ENCODE measurements at places on chromosomes 3 and 15.

DNA sequence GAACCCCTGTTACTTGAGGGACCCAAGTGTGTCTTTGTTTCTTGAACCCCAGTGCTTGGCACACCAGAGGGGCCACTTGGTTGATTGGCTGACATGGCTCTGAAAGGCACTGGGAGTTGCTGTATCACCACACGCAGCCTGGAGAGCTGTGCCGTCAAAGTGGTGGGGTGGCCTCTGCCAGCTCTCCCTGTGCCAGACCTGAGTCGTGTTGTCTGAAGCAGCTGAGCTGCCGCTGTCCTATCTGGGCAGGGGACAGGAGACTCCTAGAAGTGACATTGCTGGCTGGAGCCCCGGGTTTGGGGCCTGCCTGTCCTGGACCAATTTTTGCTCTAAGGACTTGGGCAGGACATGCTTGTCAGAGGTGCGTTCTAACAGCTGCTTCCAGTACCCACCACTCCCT is 5.5 kb upstream of the SNX22 start:
- DNase-seq, result no peak

- DNase-seq, result no peak
Measured at GRCh38 chr3:148333091-148333490, 364.6 kb upstream of the AGTR1 start.

DNA sequence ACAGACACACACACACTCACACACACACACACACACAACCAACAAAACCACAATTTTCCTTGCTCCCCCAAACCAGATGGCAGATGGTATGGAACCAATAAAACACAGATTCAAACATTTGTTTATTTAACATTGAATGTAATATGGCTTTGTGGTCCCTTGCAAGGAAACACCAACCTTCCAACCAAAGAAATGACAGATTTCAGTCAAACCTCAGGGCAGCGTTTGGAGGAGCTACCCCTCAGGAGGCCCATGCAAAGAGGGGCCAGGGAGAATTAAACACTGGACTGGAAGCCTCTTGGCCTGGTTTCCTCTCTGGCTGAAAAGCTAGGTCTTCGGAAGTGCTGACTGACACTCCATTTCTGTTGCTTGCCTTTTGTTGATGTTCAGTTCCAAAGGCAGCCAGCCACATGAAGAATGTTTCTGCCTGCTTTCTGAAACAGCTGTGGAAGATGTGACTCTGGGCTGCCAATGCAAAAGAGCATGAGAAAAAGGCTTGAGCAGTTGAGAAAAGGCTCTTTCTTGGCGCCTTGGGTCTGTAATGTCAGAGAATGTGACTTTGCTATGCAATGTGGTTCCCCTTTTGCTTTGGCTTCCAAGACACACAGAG is 296.1 kb downstream of the RPLP1 start:
- DNase-seq, result no peak

GRCh38 chr3:12155828-12156227 is 2.9 kb downstream of the TIMP4 start:
- DNase-seq, result peak; percentile 50

GRCh38 chr3:112424394-112424793 is 74.9 kb downstream of the BTLA start:
- no peak for DNase-seq

- no peak for DNase-seq
Measured at GRCh38 chr3:167078070-167078622, 302.0 kb downstream of the ZBBX start.

DNA sequence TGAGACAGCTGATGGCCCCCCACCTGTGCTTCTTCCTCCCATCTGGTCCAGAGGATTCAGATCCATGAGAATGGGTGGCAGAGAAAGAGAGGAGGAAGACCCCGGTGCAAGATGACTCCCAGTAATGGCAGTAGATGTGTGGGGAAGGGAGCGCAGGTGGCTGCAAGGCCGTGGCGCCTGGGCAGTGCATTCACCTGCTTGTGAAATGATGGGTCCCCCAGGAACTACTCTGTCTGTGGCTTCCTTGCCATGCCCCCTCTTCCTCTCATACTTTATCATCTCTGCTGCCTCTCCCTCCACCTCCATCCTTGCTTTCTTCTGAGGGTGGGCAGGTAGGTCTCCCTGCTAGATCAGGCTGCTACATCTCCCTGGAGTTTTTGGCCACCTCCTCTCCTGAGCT is 23.3 kb downstream of the ZNF710 start:
- no peak for DNase-seq

DNA sequence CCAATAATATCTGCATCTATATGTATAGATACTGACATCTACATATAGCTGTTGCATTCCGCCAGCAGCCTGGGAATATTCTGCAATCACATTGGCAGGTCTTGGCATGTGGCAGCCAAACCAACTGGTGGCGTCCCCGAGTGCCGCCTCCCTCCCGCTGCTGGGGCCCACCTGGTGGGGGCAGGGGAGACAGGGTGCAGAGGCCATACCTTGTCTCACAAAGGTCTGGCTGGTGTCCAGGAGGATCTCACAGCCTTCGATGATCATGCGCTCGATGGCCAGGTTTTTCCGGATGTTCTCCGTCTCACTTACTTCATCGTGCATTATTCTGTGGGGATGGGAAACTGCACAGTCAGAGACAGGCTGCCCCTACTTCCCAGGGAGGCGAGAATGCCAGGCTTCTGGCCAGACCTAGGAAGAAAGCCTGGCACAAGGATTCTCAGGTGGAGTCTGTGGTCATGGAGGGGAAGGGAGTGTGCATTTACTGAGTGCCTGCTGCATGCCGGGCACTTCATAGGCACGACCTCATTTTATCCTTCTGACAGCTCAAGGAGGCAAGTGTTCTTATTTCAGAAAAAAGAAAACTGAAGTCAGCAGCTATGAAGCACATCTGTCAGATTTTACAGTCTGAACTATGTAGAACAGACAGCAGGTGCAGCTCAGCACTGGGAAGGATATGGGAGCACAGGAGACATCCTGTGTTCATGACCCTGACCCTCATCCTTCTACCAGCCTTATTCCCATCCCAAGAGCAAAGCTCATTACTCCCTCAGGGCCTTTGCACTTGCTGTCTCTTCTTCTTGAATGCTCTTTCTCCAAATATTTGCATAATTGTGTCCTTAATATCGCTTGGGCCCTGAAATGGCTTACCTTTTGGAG is 62.8 kb downstream of the RASGRF1 start:
- DNase-seq, result no peak

GRCh38 chr3:41267975-41268640 is 68.8 kb downstream of the CTNNB1 start:
- DNase-seq, result no peak

DNA sequence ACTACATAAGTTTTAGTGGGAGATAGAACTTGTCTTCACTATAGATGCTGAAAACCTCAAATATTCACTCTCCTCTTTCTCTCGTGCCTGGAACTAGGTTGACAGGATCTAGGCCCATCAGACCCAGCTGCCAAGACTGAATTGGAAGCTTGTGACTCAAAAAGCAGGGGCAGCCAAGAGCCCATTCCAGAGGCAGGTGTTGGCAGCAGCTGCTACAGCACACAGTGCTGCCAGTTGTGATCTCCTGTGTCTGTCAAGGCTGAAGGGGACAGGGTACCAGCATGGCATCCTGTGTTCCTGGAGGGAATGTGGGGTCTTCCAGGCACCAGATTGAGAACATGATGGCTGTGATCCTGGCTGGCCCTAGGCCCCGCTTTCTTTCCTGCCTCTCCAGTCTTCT is 92.5 kb upstream of the MB21D2 start:
- DNase-seq, result no peak

DNA sequence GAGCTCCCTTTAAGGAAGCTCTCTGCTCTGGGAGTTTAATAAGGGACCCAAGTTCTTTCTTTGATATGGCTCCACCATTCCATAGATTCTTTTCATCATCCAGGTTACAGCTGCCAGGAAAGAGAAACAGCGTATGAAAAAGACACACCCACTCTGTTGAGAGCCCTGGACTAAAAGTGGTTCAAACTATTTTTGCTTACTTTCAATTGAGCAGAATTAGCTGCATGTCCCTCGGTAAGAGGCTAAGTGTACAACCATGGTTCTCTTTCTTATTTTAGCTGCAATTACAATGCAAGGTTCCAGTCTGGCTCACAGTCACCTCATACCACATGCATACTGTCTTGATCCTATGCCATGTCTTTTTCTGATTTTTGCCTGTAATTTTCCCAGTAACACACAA is 1288.3 kb downstream of the NSUN3 start:
- peak; percentile 29 for DNase-seq

GRCh38 chr3:124522082-124522625 is 208.1 kb upstream of the UMPS start:
- no peak for DNase-seq

DNA sequence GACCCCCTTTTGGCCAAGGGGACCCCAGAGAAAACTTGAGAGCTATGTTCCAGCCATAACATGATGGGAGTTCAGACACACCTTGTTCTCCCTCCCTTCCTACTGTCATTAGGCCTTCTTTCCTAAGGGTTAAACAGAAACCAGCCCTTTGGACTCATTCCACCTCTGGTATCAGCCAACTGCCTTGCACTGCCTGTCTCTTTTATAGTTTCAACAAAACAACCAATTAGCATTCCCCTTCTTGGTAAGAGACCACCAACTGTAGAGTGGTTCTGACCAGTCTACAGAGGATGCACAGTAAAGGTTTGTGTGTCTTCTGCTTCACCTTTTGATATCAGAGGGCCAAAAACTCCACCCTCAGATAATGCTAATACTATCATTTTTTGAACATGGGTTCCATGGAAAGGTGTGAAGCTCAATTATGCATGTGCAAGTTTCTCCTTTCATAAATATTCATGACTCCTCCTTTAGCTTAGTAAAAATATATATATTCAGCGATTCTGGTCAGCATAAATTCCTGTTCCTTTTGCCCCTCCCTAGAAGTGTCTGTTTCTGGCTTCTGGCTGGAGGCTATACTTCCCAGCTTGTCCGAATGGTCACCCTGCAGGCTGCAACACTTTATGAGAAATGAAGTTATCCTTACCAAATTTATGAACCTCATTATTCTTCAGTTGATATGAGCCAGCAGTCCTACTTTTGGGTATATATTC is 55.9 kb downstream of the SERP1 start:
- DNase-seq, result no peak

- DNase-seq, result no peak
Measured at GRCh38 chr3:18024715-18025114, 282.3 kb upstream of the TBC1D5 start.

DNA sequence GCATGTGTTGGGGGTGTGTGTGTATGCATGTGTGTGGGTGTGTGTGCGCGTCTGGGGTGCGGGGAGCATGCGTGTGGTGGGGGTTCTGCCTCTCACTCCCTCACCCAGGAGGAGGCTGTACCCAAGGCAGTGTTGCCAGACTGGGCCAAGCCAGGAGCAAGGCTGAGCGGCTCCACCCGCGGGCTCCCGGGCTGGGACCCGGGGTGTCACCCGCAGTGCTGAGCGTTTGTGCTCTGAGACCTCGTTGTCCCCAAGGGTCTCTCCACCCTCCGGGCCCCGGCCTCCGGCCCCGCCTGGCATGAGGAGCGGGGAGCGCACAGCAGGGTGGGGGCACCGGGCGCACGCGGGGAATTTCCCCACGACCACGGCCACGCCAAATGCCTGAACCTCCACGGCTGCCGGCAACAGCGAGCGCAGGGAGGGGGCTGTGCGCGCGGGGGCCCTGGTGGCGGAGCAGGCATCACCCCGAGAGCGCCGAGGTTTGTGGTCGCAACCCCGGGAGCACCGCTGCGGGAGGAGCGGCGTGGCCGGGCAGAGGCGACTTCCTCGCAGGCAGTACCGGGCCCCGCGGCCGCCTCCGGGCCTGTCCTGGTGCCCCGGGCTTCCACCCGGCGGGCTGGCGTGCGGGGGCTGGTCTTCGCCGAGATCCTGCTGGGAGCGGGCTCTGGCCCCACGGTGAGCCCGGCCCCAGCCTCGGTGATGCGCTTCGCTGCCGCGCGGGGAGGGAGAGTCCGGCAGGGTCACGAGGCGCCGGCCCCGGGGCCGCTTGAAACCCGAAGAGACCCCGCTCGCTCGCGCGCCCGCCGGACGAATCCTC is 7.4 kb upstream of the OCA2 start:
- DNase-seq, result peak; percentile 21

GRCh38 chr3:181075098-181075497 is 85.6 kb upstream of the DNAJC19 start:
- no peak for DNase-seq

GRCh38 chr15:89225588-89225987 is 4.2 kb upstream of the RLBP1 start:
- DNase-seq, result no peak

DNA sequence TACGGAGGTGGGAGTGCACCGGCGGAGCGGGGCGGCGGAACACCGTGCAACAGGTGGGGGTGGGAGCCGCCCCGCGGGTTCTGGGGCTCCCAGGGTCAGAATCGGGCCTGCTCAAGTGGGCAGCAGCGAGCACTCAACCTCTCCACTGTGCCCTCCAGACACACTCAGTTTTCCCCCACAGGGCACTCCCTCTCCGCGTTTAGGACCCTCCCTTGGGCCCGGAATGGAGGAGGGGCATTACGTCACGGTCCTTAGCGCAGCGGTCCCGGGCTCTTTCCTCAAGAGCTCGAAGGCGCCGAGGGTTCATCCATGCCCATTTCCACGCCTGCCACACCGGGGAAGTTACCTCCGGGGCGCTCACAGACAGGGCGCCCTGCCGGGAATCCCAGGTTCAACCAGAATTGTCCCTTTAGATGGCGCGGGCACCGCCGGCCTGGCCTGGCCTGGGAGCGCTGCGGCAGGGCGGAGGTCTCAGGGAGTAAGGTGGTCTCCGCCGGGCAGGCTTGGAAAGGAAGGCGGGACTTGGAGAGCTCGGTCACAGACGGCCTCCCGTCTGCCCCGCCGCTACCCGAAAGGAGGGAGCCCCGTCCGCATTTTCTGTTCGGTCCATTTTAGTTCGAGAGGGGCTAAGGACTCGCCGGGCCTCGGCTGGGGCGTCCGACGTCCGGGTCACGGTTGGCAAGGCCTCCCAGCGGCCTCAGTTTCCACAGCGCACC is 5.1 kb downstream of the RNU6-1 start:
- no peak for DNase-seq

- no peak for DNase-seq
Measured at GRCh38 chr3:144031938-144032337, 60.3 kb downstream of the DIPK2A start.

- DNase-seq, result no peak
Measured at GRCh38 chr15:38012894-38013293, 78.5 kb downstream of the TMCO5A start.

GRCh38 chr3:88010810-88011209 is 48.0 kb downstream of the CGGBP1 start:
- no peak for DNase-seq

DNA sequence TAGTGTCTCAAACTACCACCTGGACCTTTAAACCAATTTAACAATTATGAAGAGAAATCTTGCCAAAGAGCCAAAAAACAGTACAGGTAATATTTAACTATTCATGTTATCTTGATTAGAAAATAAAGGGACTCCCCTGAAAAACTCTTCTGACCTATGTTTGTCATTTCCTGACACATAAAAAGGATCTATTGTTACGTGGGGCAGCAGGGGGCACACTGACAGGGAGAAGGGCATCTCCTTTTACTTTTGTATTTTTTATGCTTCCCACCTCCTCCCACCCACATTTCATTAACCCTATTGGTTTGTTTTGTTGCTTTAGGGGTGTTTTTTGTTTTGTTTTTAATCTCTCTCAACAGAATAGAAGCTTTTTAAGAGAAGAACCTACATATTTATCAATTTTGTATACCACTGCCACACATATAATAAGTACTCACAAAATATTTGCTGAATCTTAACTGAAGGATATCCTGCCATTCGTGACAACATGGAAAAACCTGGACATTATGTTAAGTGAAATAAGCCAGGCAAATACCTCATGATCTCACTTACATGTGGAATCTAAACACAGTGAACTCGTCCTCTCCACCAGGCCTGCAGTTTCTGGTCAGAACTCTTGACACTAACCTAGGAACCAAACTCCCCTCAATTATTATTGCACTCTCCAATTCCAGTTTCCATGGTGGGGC is 17.7 kb downstream of the STAG1 start:
- no peak for DNase-seq

GRCh38 chr15:64772488-64772887 is 2.9 kb downstream of the RBPMS2 start:
- DNase-seq, result no peak
